ENCODE measurements at places on chromosomes 4 and X.

- no peak for DNase-seq
Measured at GRCh38 chrX:19593690-19594089, 78.4 kb upstream of the MAP3K15 start.

GRCh38 chr4:151215295-151215694 is 61.7 kb upstream of the PRSS48 start:
- DNase-seq = no peak

- DNase-seq = no peak
Measured at GRCh38 chr4:47915378-47915777, 995 bp upstream of the NFXL1 start.

GRCh38 chr4:124862261-124862660 is 149.7 kb upstream of the ANKRD50 start:
- no peak for DNase-seq

DNA sequence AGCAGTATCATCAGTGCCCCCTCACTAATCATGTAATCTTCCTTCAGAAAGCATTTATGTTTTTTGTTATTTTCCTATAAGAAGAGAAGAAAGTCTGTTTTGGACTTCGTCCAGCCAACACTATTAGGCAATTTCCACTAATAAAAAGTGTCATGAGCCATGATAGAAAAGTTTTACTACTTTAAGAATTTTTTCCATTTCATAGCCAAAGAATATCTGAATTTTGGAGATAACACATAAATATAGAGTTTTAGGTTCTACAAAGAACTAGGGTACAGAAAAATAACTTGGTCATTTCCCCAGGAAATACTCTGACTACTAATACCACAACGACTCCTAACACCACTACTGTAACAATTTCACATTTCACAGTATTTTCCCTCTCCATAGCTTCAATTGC is 41.8 kb upstream of the VEGFC start:
- DNase-seq = no peak

DNA sequence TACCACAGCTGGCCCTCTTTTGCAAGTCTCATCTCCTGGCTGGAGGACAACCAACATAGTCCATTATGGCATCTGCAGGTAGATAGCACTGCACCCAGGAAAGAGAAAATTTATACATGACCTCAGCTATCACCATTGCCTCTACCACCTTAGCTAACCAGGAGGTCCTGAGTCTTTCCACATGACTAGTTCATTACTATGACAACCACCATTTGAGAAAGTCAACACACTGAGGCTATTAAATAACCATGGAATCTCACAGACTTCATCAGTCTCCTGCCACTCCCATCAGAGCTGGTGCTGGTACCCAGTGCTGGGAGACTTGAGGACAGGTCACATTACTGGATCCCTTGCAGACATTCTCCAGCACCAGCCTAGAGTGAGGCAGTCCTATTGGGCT is 285.9 kb downstream of the GBA3 start:
- DNase-seq = no peak

DNA sequence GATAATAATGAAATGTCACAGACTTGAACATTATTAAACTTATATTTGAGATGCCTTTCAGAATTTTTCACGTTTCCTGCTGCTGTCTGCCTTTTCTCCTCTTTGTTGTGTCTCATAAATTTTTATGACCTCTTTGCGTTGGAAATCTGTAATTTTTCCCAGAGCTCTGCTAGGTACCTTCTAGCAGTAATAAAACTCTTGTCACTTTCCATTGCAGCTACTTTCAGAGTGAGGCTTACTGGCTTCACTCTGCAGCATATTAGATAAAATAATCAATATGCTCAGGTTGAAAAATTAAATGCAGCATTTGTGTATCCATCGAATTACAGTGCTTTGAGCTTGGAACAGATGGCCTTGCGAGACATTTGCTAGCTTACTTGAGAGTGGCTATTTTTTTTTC is 689.0 kb downstream of the GRID2 start:
- DNase-seq = no peak

DNA sequence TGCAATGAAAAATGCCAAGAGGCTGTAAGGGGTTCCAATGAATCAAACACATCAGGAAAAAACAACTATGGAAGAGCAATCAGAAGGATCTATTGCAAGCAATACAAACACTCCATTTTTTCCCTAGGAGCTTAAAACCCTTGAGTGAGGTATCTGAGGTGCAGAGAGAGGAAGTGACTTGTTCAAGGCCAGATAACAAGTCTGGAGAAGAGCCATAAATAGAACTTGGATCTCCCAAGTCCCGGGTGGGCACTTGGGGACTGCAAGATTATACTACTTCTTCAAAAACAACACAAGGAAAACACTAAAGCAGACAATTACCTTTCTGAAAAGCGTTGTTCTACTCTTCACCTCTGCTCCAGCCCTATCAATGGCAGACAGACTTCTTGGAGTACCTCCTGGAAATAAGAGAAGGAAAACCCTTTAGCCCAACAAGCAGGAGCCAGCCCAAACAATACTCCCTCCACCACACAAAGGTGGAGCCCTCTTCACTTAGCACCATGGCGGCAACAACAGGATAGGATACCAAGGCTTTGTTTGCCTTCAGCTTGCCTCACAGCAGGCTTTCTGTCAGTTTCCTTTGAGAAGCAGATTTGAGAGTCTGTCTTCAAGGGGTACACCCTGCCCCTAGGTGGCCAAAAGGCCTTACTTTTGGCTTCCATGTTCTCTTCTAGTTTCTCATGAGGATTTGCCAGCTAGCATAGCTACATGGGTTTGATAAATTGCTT is 26.0 kb downstream of the AIFM1 start:
- DNase-seq = no peak

DNA sequence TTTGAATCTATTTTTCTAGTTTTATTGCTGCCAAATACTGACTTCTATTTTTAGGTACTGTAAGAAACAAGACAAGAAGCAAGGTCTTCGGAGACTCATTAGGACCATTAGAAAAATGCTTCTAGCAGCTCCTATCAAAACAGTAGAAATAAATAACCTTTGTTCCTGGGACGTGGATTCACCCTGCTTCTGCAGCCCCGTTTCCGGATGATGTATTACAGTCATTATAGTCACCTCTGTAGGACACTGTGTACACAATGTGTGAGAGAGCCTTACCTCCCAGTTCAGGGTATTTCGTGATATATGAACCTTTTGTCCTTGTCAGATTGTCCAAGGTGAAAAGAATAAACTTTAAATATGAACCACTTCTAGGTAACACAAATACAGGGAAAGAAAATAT is 484.0 kb upstream of the TECRL start:
- DNase-seq = no peak

DNA sequence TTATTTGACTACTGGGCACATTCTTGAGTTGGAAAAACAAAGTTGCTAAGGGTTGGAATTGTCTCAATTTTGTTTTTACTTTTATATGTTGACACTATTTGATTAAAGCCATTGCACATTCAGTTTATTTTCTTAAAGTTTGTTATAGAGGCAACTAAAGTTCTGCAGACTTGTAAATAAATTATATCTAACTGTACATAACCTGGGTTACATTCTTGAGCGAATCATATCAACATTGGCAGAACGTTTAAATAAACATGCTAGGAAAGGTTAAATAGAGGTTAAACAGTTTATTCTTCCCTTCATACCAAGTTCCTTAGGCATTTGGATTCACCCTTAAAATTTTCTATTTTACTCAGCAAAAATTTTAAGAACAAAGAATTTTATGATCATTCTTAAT is 74.5 kb downstream of the UCHL1 start:
- no peak for DNase-seq

DNA sequence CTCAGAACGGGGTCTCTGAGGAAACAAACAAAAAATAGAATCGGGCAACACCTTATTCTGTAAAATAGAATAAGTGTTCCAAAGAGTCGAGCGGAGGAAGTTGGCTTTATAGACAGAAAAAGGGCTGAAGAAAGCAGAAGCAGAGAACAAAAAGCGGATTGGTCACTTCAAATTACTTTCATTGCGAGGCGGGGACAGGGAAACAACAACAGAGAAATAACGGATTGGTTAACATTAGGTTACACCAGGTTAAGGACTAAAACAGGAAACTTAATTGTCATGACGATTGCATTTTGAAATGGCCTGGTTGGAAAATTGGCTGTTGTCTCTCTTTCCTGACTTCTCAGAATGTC is 433 bp upstream of the COQ2 start:
- DNase-seq = peak; percentile 2

- DNase-seq = no peak
Measured at GRCh38 chrX:773292-774025, 142.9 kb downstream of the SHOX start.

DNA sequence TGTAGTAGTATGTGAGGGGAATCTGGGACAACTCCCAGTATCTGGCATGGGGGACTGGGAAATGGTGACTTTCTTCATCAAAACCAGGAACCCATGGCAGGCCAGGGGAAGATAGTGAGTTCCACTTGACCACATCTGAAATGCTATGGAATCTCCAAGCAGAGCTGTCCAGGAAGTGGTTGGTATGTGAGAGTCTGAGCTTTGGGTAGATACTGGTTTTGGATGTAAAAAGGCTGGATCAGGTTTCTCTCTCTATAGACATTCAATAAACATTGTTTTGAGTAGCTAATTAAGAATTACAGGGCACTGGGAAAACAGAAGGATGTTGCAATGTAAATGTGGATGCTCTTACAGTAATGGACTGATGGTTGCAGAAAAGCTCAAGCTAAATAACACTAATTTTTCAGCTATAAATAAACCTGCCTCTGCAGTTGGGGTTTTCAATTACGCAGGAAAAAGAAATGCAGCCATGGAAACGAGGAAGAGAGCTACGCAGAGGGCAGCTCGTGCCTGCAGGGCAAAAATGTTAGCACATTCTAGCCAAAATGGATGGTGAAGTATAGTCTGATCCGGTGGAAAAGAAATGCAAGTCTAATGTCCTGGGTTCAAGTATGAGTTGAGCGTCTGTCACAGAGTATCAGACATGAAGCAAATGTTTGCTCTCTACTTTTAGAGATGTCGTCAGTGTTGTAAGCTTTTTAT is 13.4 kb upstream of the CHRNA9 start:
- DNase-seq = no peak

- DNase-seq = no peak
Measured at GRCh38 chr4:71460371-71460770, 121.6 kb downstream of the SLC4A4 start.

GRCh38 chr4:99219479-99219878 is 433 bp upstream of the ADH6 start:
- no peak for DNase-seq

GRCh38 chr4:183158062-183158461 is 59.0 kb downstream of the WWC2 start:
- no peak for DNase-seq

DNA sequence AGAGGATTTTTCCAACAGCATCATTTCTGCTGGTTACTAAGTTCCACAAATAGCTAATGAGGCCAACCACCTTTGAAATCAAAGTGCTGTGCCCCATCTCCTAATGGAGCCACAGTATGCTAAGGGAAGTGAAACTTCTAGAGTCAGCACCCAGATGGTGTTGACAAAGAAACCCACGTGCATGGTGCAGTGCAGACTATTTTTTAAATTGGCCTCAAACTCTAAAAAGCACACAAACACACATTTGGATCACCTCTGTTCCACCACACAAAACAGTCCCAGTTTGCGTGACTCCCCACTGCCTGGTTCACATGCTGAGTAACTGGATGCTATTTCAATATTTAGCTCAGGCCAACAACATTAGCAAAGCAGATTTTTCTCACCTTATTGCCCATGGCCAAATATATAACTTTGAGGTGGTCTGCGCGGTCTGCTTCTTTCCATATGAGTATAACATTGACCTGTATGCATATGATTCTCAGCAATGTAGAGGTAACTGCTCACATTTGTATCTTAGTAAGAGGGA is 69.9 kb downstream of the AMELX start:
- no peak for DNase-seq

GRCh38 chrX:16160729-16161128 is 6.6 kb upstream of the MAGEB17 start:
- DNase-seq = no peak

- DNase-seq = no peak
Measured at GRCh38 chr4:31134720-31135119, 414.6 kb downstream of the PCDH7 start.

DNA sequence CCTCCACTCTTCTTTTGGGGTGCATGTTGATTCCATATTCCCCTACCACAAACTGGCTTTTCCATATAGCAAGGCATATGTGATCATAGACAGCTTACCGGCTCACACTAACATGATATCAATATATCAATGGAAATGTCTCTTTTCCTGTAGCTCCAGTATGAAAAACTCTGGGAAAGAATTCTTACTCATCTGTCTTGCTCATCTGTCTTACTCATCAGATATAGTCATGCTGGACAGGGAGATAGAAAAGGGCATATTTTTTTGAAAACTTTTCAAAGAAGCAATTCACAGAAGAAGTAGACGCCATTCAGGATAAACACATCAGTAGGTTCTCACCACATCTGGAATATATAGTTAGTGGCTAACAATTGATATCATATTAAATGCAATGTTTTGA is 794.7 kb downstream of the RAB28 start:
- no peak for DNase-seq

GRCh38 chr4:158624889-158625478 is 46.7 kb downstream of the C4orf46 start:
- no peak for DNase-seq

DNA sequence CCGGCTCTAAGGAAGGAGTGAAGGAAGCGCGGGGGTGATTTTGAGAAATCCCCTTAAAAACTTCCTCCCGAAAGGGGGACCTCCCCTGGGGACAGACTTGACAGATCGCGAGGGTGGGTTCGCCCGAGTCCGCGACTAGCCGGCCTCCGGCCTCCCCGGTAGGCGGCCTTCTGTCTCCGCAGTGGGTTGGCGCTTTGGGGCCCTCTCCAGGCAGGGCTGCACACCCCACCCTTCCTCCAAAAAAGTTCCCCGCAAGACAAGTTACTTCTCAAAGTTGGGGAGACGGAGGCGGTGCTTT is 24.8 kb downstream of the HOPX start:
- DNase-seq = peak; percentile 50

DNA sequence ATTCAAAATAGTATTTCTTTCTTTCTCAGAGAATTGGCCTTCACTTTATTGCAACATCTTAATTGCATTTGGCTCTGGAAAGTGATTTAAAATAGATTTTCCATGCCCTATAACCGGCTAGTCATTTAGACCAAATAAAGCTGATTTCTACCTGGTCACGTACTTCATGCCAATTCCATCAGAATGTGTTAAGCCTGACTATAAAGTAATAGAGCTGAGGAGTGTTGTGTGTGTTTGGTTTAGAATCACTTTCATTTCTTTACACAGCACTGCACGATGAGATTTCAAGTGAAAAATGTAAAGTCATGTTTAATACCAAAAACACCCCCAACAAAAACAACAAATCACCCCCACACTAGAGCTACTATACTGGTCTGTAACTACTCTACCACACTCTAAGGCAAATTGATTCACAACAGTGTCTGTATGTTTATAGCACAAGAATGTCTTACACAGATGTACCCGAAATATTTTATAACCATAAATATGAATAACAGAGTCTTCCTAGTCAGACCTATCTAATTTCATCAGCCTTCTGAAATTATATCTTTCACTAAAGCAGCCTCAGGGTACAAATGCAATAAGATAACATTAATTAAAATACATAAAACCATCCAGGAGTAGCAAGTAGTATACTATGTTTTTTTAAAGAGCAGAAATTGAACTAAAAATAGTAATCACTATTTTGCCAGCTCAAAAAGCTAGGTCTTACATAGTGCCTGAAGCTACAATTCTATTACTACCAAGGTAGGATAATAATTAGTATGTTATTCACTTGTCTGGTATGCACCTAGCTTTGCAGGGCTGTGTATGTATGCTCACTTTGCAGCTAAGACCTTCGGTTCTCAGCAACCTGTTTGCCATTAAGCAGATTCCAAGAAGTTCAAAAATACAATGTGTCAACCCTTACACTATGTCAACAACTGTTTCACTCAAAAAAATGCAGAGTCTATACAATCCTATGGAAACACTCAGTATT is 28.4 kb downstream of the APBB2 start:
- no peak for DNase-seq
